ENCODE measurements at places on chromosomes 1 and 21.
A peak's percentile ranks its signal among the peaks of the same experiment; 100 is the strongest.

GRCh38 chr1:228217551-228218344 lies 9.9 kb downstream of the OBSCN start:
- DNase-seq, result no peak

DNA sequence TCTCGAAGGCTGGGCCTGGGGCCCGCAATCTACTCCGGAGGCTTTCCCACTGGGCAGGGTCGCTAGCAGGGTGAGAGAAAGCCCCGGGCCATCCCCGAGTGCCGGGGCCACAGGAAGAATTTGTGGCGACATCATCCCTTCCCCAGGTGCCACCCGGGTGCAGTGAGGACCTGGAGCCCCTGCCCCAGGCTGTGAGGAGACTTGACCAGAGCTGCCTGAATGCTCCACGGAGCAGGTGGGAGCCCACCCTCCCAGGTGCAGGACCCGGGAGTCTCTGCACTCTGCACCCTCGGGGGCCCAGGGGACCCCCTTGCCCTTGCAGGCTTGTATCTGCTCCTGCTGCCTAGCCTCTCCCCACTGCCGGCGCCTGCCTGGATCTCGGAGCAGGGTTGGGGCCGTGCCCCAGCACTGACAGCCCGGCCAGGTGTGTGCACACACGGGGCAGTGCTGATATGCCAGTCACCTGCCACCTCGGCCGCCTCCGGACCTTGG lies 67.5 kb upstream of the RGS7 start:
- DNase-seq, result no peak

- DNase-seq, result no peak
Observed at GRCh38 chr1:191457889-191458288, 700.4 kb upstream of the RGS18 start.

DNA sequence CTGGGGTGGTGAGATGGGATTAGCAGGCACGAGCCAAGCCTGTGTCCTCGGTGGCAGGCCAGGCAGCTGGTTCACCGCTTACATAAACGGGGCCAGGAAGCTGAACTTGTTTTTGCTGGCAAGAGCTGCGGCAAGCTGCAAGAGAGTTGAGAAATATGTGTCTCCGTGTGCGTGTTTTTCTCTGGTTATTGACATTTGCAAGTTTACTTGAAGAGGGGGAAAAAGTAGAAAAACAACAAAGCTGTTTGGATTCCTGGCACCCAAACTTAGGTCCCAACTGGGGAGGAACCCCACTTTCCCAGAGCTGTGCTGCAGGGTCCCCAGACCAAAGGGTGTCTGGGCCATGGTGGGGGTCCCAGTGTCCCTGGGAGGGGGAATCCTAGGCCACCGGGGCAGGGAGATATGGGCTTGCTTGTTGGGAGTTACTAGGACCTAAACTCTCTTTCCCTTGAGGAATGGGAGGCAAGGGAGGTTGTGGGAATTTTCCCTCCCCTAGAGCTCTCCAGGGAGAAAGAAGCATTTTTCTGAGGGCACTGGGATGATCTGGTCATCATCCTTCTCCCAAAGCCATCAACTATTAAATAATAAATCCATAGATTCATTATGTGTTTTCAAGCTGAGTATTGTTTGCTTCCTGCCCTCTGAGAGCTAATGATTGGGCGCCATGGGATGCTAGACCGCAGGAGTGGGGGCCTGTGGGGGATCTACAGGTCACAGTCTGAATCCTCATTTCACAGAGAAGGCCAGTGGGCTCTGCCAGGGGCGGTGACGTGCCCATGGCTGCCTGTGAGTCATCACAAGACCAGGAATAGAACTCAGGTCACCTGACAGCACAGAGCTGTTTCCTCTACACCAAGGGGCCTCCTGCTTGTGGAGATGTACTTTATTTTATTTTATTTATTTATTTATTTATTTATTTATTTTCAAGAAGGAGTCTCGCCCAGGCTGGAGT lies 14.8 kb downstream of the IL6R start:
- peak; percentile 43 for DNase-seq

- no peak for DNase-seq
Observed at GRCh38 chr1:183847641-183848040, 42.7 kb downstream of the RGL1 start.

Data from Kasumi-1 (cell line).